Umbilical cord (tissue), 2 donors: ENCODE measurements at places on chromosomes 5 and 9. TPM values are rescaled to one million over a fixed set of nuclear protein-coding genes. Genes with fewer than 3 reads are reported as not detected.

PCDHGB7 gene
- 13.2 TPM for total RNA-seq

BTF3 gene
- total RNA-seq = 207 TPM

MRPL22 gene
- total RNA-seq = 10.4 TPM

CFAP157 gene
- total RNA-seq = 2.9 TPM

PANK3 gene
- 75.1 TPM for total RNA-seq

SECISBP2 gene
- total RNA-seq = 79.0 TPM

SLC25A2 gene
- 1.9 TPM for total RNA-seq

FOXD1 gene
- 0.96 TPM for total RNA-seq

ADRA1B gene
- 0.48 TPM for total RNA-seq

ALDH1A1 gene
- 154 TPM for total RNA-seq

PCDHA5 gene
- 8.4 TPM for total RNA-seq

NEK6 gene
- 32.0 TPM for total RNA-seq

FCN1 gene
- 3.6 TPM for total RNA-seq

LHX3 gene
- 0.24 TPM for total RNA-seq

ARHGEF28 gene
- total RNA-seq = 13.7 TPM

APBA1 gene
- 20.9 TPM for total RNA-seq

SUSD3 gene
- total RNA-seq = not detected

TOR1B gene
- 29.4 TPM for total RNA-seq

GFI1B gene
- total RNA-seq = 0.48 TPM

ATP6V0E1 gene
- total RNA-seq = 104 TPM

NDST1 gene
- 47.4 TPM for total RNA-seq

ZNF300 gene
- total RNA-seq = 6.3 TPM

GABRG2 gene
- 11.3 TPM for total RNA-seq

SPATA31C1 gene
- 1.2 TPM for total RNA-seq

FOXD4L3 gene
- total RNA-seq = 1.4 TPM

ITK gene
- 14.7 TPM for total RNA-seq

TOR2A gene
- 4.6 TPM for total RNA-seq
